ENCODE measurements at places on chromosomes 16 and 17.

DNA sequence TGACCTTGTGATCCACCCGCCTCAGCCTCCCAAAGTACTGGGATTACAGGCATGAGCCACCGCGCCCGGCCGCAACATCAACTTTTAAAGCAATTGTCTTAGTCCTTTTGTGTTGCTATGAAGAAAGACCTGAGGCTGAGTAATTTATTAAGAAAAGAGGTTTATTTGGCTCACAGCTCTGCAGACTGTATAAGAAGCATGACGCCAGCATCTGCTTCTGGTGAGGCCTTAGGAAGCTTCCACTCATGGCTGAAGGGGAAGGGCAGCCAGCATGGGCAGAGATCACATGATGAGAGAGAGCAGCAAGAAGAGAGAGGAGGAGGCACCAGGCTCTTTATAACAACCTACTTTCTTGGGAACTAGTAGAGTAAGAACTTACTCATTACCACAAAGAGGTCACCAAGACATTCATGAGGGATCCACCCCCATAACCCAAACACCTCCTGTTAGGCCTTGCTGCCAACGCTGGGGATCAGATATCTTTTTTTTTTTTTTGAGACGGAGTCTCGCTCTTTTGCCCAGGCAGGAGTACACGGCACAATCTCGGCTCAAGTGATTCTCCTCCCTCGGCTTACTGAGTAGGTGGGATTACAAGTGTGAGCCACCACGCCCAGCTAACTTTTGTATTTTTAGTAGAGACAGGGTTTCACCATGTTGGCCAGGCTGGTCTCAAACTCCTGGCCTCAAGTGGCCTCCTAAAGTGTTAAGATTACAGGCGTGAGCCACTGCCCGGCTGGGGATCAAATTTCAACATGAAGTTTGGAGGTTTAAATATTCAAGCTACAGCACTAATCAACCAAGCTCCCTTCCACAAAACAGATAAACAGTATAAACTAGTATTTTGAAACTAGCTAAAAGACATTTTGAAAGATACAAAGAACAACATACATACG lies 21.4 kb upstream of the GPT2 start:
- DNase-seq = peak; percentile 44

- peak; percentile 69 for DNase-seq
Measured at GRCh38 chr17:80832266-80832676, 159.4 kb upstream of the CHMP6 start.

- DNase-seq = peak; percentile 67
Measured at GRCh38 chr17:64653325-64653984, 8.7 kb downstream of the SMURF2 start.

DNA sequence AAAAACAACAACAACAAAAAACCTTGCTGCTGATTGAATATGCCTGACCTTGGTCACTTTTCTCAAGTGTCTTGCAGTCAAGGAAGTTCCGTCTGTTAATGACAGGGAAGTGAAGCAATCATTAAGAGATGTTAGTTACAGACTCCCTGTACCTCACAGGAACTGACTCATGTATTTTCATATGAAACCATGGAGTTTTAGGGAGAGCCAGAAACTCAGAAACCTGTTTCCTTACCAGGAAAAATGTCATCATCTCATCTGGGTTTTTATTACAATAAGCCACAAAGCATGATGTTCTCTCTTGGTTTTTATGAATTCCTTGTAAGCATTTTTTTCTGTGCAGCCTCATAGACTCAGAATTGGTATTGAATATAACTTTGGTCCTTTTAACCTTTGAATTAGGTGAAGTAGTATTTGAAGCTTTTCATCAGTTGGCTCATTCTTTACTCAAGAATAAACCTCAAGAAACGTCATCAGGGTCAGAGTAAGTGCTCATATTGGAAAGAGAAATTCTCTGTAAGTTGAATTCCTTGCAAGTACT lies 10.3 kb downstream of the LYRM1 start:
- DNase-seq = peak; percentile 93

GRCh38 chr16:80081846-80082245 lies 458.9 kb upstream of the DYNLRB2 start:
- DNase-seq = no peak

GRCh38 chr16:56889206-56889605 lies 24.2 kb downstream of the SLC12A3 start:
- DNase-seq = no peak

DNA sequence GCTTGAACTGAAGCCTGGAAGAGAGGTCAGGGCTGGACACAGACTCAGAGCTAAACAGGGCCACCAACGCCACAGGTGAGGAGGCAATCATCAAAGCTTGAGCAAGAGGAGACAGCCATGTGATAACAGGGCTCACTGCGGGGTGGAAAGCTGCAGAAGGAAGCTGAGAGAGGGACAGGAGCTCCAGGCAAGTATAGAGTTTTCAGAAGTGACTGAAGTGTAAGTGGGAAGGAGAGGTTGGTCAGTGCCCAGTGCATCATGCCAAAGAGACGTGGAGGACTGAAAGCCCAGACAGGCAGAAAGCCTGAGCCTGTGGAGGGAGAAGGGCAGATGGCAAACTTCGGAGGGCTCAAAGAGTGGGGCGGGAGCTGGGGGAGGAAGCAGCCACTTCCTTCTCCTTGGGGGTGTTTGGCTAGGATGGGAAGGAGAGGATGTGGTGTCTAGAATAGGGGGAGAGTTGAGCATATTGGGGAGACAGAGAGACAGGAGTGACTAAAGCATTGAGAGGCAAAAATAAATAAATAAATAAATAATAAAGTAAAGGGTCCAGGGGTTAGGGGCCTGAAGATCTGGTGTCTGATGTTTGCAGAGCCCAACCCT lies 2.6 kb downstream of the KIFC3 start:
- no peak for DNase-seq

DNA sequence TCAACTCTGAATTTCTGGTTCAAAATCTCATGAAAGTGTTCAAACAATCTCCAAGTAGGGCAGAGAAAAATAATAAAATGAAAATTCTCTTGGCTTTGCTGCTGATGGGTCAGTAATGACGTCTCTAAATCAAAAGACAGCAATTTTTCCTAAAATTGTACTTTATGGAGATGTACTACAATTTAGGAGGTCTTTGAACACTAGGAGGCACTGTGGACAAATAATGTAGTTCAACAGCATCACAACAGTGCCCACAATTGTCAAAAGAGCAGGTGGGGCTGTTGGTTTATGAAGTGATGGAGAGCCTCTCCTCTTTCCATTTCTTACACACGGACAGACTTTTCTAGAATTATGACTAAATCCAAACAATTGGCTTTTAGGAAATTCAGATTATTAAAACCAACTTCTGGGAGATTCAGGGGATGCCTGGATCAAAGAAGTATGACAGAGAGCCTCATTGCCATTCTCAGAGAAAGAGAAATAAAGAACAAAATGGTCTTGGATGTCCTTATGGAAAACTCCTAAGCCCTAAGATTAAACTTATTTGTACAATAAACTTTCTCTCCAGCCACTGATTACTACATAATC lies 23.8 kb downstream of the EZH1 start:
- peak; percentile 81 for DNase-seq

GRCh38 chr16:71406316-71406715 lies 35.5 kb downstream of the TLE7 start:
- DNase-seq = no peak

- peak; percentile 29 for DNase-seq
Measured at GRCh38 chr16:64363039-64363438, 758.8 kb downstream of the CDH11 start.

- DNase-seq = no peak
Measured at GRCh38 chr16:67608364-67608763, 36.6 kb upstream of the CARMIL2 start.

DNA sequence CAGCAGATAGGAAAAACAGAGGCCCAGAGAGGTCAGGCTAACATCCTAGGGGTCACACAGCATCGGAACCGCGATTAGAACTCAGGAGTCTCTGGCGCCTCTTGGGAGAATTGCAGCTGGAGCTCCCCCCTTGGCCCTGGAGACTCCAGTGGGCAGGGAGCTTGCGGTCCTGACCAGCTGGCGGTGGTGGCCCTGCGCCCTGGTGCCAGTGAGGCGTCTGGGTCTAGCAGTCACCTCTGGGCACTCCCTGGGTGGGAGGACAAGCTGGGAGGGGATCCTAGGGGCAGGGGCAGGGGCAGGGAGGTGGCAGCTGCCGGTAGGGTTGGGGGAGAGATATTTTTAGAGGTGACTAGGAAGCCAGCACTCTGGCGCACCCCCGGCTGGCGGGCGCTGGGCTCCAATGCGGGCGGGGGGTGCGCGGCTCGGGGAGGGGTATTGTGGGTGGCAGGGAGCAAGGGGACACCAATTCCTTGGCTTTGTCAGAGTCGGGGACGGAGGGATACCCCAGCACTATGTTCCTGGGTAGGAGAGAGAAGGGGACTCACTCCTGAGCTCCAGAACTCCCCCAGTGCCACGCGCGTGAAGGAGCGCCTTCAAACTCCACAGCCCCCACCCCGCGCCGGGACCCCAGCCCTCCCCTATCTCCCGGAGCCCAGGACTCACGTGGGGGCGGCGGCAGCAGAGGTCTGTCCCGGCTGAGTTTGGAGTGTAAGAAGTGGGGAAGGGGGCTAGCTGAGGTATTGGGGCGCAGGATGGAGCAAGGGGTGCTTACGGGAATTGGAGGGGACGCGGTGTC lies 584 bp downstream of the PHOSPHO1 start:
- no peak for DNase-seq

DNA sequence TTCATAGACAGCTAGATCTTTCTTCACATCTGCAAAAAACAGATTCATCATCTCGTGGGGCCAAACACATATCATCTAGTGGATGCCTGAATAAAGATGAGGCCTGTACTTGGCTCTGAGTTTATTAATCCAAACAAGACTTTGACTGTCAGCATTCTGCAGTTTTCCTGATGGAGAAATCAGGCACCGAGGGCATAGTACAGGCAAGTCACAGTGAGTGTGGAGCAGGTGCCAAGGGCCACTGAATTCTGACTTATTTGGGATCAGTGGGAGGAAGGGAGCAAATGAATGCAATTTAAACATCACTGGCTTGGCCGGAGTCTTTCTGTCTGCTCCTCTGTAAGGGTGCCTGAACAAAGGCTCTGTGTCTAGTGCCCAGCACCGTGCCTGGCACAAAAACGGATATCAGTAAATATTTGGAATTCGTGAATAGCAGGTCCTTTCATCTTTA lies 975 bp downstream of the CFAP20 start:
- peak; percentile 34 for DNase-seq

DNA sequence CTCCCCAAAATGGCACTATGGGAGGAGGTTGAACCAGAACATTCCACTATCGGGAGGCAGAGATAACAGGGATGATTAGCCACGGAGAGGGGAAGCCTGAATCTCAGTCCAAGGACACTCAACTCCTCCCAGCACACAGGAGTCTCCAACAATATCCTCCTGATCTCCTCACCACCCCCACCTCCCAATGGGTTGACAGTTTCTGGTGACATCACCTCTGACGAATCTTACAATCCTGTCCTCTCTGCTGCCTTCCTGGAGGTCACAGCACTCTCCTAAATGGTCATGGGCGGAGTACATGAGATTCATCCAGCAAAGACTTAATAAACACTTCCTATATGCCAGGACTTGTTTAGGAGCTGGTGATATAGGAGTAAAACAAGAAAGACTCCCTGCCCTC lies 80.9 kb downstream of the SLC6A2 start:
- DNase-seq = no peak

DNA sequence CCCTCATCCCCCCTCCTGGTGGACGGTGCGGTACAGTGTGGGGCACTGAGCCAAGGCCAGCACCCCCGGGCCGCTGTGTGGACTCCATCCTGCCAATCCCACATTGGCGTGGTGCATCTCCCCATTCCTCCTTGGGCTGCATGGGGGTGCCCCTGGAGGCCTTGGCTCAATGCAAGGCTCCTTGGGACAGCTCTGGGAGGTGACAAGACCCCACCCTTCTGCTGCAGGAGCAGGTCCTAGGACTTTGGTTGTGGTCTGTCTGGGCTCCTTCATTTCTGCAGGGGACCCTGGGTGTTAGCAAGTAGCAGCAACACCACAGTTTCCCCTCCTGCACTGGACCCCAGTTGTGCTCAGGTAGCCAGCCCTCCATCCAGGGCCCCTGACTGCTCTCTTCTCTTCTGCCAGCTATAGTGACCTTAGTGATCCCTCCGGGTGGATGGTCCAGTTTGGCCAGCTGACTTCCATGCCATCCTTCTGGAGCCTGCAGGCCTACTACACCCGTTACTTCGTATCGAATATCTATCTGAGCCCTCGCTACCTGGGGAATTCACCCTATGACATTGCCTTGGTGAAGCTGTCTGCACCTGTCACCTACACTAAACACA lies 1.3 kb downstream of the PRSS21 start:
- no peak for DNase-seq

GRCh38 chr16:76565542-76565941 lies 288.3 kb downstream of the CNTNAP4 start:
- DNase-seq = no peak

- DNase-seq = no peak
Measured at GRCh38 chr16:78179666-78180065, 80.2 kb downstream of the WWOX start.

DNA sequence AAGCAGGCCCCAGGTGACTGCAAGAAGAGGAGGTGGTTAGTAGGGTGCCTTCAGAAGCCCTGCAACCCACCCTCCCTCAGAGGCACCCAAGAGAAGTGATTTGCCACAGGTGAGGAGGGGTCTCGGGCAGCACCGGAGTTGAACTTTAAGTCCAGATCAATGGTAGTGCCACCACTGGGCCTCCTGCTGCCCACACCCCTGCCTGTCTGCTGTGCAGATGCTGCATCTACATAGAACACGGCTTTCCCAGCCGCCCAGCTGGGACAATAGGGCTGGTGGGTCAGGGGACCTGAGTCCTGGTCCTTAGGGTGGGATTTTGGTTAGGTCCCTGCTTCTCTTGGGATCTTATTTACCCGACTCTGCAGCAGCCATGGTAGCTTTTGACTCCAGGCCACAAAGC lies 17.6 kb upstream of the FAM83G start:
- DNase-seq = no peak

GRCh38 chr16:84404936-84405639 lies 36.8 kb downstream of the ATP2C2 start:
- no peak for DNase-seq

GRCh38 chr17:33284022-33284421 lies 9.1 kb downstream of the ASIC2 start:
- DNase-seq = peak; percentile 85

- DNase-seq = peak; percentile 62
Measured at GRCh38 chr16:51648526-51648925, 497.5 kb upstream of the SALL1 start.

Data from GM23248 (cell line).